ENCODE measurements at places on chromosomes 2 and 18. TPM values are rescaled to one million over a fixed set of nuclear protein-coding genes. Genes with fewer than 3 reads are reported as not detected.

DNA sequence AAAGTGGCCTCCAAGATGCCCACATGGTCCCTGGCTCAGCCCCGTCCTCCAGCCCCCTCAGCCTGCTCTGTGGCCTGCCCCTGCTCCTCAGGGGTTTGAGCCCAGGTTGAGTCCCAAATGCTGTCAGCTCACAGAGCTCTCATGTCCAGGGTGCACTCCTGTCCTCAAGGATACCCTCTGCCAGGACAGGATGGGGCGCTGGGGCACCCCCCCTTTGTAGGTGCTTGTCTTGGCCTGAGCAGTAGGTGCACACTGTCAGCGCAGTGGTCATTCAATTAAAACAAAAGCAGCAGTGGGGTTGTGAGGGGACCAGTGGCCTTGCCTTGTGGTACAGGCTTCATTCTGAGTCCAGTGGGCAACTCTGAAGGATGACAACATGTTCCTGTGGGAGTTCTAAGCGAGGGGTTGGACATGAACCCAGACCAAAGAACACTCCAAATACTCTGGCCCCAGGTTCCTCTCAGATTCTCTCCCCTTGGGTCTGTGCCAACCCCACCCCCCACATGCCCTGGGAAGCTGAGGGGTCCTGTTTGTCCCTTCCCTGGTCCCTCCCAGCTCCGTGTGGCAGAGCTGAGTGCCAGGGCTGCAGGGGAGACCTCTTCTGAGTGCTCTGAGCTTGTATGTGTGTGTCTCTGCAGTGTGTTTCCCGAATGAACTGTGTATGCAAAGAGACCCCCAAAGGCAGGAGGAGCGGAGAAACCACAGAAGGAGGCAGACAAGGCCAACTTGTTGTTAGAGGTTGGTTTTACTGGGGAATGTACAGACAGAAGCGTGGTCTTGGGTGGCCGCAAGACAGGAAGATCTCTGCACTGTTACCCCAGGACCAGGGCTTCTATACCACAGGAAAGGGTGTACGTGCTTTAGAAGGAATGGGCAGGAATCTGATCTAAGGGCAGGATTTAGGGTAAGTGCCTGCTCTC, 155.6 kb upstream of the HS6ST1 start:
- DNase-seq = no peak

GRCh38 chr2:73339201-73339600, 45.9 kb upstream of the EGR4 start:
- DNase-seq = no peak

- DNase-seq = no peak
These were observed 498.8 kb upstream of the TCF4 start for GRCh38 chr18:56086786-56087185.

- DNase-seq = no peak
These were observed 315.2 kb downstream of the TMX3 start for GRCh38 chr18:68399721-68400120.

GRCh38 chr2:171409436-171409971, 24.3 kb downstream of the METTL8 start:
- peak; percentile 36 for DNase-seq

GRCh38 chr18:39558658-39559057, 1993.1 kb upstream of the CELF4 start:
- no peak for DNase-seq

DNA sequence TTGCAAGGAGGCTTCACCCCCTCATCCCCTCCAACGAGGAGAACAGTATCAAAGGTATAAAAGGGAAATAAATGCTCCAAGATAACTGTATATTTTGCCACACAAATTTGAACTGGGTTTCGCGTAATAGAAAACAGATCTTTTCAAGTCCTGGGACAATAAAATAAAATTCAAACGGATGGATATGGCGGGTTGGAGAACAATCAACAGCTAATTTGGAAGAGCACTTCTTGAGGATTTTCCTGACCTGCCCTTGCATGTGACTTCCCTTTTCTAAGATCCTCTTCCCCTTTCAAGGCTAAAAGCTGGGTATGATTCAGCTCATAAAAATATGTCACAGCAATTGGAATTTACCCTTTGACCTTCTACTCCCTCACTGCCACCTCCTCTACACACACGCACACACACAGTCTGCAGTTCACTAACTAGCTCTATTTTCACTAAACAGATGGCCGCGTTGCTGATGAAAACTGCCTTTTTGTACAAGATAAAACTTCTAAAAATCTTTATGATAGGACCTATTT, 386.9 kb downstream of the FIGN start:
- peak; percentile 96 for DNase-seq

DNA sequence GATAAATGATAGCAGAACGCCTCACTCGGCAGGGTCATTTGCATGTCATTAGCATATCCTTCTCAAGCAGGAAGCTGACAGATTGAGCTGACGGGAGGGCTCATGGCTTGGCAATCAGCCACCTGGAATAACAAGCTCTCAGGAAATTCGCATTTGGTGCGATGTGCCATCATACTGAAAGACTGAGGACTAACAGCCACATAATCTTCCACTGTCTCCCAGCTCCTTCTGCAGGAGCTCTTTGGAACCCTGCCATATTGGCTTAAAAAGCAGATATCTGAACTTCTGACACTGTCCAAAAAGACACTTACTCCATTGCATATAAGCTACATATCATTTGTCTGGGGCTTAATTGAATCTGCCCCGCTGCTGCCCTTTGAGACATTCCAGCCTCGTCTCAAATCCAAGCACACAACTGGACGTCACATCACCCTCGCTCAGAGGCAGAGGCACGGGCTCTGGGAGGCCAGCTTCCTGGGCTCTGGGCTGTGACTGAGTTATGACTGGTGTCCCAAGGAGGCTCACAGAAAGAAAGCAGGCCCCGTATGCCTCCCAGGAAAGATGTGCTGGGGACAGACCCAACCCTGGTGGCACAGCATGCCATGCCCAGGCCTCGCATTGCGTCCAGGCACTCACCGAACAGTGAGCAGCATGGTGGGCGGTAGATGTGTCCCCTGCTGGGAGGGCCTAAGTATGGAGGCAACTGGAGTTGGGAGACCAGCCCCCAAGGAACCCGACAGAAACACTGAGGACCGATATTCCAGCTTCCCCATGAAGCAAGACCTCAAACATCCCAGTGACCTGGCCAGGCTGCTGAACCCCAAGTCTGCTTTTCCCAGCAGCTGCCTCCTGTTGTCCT, 228.0 kb downstream of the ATAD2B start:
- no peak for DNase-seq

- no peak for DNase-seq
These were observed 80.7 kb downstream of the L3MBTL4 start for GRCh38 chr18:6333981-6334380.

Gene STPG4
- total RNA-seq = 4.4 TPM

Gene SKA1
- total RNA-seq = 21.8 TPM

Gene DLGAP1
- not detected for total RNA-seq

Gene NTSR2
- total RNA-seq = not detected

Gene CAVIN2
- 177 TPM for total RNA-seq

Data from A172 (cell line).